ENCODE measurements at places on chromosomes 3 and 15.

DNA sequence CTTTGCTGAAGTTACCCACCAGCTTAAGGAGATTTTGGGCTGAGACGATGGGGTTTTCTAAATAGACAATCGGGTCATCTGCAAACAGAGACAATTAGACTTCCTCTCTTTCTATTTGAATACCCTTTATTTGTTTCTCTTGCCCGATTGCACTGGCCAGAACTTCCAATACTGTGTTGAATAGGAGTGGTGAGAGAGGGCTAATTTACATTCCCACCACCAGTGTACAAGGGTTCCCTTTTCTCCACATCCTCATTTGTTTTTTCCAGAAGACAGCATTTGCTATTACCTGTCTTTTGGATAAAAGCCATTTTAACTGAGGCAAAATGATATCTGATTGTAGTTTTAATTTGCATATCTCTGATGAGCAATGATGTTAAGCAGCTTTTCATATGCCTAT, 329.9 kb upstream of the TPRG1 start:
- DNase-seq, result no peak

- DNase-seq, result no peak
Measured at GRCh38 chr3:65953301-65953812, 85.4 kb downstream of the MAGI1 start.

GRCh38 chr3:27503526-27503925, 19.3 kb upstream of the SLC4A7 start:
- DNase-seq, result no peak

DNA sequence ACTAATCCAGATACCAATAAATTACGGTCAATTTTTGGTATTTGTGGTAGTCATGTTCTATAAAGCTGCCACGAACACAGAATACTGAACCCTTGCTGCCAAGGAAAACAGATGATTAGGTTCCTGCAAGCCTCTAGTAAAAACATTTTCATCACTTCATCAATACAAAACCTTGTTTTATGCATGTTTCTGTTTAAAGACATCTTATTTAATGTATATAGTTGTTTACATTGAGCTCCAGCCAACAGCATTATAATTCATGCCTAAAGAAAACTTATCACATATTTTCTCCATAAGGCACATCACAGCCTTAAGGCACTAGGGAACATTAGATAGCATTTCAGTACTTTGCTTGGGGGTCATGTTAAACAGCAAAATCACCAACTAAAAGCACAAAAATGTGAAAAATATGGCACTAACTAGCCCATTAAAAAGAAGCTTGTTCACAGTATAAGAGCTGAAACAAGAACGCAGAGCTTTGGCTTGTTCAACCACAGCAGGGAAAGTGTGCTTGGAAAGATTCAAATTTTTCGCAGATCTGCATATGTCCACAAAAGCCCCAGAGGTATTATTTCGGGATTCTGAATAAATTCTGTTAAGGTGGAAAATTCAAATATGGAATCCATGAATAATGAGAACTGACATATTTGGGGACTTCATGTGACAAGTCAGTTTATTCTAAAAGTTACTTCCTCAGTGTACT, 27.7 kb downstream of the POLQ start:
- no peak for DNase-seq

DNA sequence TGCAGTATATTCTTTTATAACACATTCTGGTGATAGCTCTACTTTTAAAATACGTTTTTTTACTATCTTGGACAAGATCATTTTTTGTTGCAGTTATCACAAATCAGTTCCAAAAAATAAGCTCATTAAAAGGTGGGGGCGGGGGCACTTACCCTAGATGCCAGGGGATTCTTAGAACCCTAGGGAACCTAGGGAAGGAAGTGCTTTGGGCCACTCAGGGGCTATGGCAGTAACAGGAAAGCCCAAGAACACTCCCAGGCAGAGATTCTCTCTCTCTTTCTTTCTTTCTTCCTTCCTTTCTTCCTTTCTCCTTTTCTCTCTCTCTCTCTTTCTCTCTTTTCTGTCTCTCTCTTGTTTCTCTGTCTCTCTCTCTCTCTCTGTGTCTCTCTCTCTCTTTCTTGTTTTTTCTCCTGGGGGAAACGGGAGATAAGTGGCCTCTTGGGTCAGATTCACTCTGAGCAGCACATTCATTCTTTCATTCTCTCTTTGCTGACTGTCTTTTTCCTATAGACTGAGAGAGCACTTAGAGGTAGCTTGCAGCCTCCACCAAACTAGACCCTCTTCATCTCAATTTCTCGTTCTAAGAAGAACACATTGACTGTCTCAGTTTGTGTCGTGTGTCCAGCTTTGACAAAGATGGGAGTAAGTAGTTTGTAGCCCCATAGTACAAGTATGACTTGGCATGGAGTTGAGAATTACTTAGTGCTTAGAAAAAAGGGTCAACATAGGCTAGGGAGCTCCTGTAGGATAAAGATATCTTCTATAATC, 16.6 kb downstream of the SCAANT1 start:
- no peak for DNase-seq

DNA sequence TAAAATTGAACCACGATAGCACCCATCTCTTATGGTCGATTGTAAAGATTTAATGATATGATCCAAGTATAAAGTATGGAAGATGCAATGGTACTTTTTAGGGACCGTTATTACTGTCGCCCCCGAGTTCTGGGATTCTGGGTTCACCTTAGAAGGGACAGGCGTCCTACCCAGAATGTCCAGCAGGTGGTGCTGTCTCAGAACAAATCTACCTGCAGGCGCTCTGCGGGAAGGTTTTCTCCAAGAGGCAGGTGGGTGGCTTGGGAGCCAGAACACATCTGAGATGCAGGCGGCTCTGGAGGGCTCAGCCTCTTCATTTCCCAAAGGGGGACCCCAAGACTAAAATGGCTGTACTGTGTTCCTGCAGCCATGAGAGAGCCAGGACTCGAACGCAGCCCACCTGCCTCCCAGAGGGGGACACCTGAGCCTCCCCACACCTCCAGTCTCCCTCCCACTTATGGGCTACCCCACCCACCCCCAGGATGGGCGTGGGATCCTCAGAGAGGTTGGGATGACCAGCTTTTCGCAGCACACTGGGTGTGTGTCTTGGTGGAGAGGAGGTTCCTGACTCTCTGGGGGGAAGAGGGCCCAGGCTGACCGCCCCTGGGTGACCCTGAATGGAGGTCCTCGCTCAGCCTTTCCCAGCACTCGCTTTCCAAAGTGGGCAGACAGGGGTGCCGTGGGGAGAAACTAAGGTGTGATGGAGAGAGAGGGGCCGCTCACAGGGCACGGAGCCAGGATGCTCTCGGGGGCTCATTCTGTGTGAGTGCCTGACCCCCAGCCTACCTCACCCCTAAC, 28.1 kb upstream of the CORO2B start:
- DNase-seq, result peak; percentile 79

GRCh38 chr3:124455891-124456290, 274.4 kb upstream of the UMPS start:
- no peak for DNase-seq

GRCh38 chr3:118977671-118978392, 56.8 kb downstream of the IGSF11 start:
- DNase-seq, result no peak

GRCh38 chr15:32889214-32889613, 171.4 kb downstream of the GREM1 start:
- DNase-seq, result no peak

DNA sequence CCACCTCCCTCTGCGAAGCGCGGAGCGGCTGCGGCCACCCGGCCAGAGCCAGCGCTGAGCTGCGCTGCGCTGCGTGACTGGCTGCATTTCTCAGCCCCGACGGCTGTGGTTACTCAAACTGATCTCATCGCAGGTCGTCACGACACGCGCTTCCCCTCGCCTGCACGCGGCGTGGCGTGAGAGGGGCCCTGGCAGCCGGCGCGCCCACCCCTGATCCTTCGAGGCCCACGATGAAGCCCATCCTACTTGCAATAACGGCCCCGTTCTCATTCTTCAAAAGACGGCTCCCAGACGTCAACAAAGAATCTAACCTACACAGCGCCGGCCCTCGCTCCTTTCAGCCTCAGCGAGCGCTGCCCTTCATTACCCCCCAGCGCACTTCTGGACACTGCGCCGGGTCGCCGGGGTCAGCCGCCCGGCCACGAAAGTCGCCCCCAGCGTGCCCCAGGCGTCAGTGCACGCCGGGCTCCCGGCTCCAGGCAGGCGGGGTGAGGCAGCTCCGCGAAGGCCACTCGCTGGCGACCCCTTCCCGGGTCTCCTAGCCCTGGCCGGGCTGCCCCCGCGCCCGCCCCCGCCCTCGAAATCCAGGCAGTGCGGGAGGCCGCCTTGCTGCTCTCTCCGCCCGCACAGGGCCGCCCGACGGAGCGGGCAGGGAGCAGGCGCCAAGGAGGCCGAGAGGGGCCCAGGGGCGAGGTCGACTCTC, 9.9 kb upstream of the LEKR1 start:
- DNase-seq, result peak; percentile 70

DNA sequence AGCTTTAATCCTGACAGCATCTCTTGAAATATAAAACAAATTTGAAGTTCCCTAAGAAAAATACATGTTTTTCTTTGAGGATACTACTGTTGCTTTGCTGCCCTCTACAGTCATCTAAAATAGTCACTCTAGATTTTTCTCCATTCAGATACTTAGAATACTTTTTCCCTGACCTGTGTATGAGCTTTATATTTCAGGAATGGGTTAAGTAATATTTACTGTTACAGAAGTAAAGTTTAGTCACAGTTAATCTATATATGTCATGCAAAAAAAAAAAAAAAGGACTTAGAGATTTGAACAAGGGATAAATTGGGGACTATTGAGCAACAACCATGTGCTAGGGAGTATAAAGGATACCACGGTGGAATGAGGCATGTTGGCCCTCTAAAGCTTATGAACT, 8.8 kb downstream of the NECTIN3 start:
- no peak for DNase-seq

DNA sequence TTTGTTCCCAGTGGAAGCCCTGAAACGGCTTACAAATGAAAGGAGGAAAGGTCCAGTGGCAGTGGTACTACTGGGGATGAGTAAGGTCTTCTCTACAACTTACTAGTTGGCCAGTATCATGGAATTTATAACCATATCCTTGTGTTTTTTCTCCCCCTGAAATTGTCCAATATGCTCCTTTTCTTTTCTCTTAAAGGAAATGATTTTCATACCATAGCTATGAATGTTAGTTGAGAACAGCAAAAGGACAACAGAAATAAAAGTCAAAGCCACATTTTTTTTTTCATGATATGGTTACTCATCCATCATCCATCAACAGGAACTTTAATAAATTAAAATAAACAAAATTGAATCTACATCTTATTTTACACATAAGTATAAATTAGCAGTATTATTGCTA, 450.4 kb downstream of the MFSD1 start:
- no peak for DNase-seq

GRCh38 chr3:152656214-152656971, 178.5 kb upstream of the P2RY1 start:
- DNase-seq, result no peak

- DNase-seq, result no peak
Measured at GRCh38 chr15:35058534-35059054, 26.5 kb downstream of the NANOGP8 start.

GRCh38 chr3:79947469-79947868, 179.7 kb upstream of the ROBO1 start:
- no peak for DNase-seq

DNA sequence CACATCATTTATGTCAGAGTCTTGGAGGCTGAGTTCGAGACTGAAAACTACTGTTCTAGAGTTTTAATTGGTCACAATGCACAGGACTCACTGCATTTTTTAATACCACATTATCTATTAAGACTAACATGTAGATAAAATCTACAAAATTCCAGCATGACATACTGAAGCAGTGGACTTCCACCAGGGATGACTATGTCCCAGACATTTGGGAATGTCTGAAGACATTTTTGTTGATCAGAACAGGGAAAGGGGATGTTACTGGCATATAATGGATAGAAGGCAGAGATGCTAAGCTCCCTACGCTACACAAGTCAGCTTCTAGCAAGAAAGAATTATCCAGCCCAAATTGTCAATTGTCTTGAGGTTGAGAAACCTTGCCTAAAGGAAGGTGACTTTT, 419.0 kb upstream of the TGFBR2 start:
- DNase-seq, result no peak

DNA sequence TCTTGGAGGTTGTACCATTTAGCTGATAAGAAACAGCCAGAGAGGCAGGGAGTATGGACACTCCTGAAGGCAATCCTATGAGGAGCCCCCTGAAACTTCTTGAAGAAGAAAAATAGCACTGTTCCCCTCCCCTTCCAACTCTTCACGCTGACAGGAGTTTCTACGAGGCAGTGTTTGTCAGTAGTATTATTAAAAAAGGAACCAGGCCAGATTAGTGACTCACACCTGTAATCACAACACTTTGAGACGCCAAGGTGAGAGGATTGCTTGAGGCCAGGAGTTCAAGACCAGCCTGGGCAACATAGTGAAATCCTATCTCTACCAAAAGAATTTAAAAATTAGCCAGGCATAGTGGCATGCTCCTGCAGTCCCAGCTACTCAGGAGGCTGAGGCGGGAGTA, 38.7 kb downstream of the WWTR1 start:
- DNase-seq, result no peak

DNA sequence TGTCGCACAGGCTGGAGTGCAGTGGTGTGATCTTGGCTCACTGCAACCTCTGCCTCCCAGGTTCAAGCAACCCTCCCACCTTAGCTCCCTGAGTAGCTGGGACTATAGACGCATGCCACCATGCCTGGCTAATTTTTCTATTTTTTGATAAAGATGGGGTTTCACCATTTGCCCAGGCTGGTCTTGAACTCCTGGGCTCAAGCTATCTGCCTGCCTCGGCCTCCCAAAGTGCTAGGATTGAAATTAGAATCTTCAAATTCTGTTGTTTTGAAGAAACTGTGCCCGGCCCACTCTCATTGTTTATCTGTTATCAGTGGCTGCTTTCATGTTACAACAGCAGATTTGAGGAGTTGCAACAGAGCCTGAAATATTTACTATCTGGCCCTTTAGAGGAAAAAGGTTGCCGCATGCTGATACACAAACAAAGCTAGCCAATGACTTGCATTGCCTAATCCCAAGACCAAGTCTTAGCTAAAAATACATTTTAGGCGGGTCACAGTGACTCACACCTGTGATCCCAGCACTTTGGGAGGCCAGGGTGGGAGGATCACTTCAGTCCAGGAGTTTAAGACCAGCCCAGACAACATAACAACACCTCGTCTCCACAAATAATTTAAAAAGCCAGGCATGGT, 43.2 kb upstream of the PPP4R2 start:
- DNase-seq, result no peak

- DNase-seq, result no peak
Measured at GRCh38 chr3:138412821-138413551, 21.4 kb upstream of the ESYT3 start.

GRCh38 chr15:58559904-58560588, 128.3 kb downstream of the LIPC start:
- no peak for DNase-seq

All from CD4-positive, alpha-beta T cell treated with Interleukin-17A for 4 hours (primary cell).